ENCODE measurements at places on chromosomes 13 and 19.
A peak's percentile ranks its signal among the peaks of the same experiment; 100 is the strongest.

DNA sequence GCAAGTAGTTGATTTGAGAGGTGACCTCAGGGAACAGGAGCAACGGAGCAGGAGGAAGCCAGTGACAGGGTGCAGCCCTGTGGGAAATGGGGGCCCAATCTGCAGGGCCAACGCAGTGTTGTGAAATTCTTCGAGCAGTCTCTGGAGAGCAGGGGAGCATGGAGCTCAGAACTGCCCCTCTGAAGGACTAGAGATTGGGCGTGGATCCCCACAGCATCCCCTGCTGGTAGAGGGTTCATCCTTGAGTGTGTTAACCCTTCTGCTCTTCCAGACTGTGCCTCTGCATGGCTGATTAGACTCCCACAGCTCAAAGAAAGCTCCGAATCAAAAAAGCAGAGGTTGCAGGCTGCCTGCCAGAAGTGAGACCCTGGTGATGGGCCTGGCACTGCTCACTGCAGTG is 77.9 kb upstream of the UQCRFS1 start:
- DNase-seq: no peak

DNA sequence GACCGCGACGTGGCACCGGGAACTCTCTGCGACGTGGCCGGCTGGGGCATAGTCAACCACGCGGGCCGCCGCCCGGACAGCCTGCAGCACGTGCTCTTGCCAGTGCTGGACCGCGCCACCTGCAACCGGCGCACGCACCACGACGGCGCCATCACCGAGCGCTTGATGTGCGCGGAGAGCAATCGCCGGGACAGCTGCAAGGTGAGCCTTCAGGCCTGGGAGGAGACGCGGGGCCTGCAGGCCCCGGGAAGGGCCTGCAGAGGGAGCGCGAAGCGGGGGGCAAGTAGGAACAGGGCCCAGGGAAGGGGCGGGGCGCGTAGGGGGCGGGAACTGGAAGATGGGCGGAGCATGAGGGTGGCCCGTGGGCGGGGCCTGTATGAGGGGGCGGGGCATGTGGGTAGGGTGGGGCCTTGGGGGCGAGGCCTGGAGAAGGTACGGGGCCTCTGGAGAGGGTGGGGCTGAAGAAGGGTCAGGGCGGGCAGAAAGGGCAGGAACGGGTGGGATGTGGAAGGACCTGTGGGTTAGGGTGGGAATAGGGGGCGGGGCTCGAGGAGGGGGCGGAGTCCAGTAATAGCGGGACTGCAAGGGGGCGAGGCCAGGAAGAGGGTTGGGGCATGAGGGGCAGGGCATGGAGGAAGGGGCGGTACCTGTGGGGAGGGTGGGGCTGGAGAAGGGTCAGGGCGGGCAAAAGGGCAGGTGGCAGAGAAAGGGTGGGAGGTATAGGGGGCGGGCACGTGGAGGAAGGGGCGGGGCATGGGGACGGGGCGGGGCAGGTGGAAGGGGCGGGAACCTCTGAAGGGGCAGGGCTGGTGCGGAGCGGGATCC is 2.5 kb downstream of the CFD start:
- peak; percentile 55 for DNase-seq

DNA sequence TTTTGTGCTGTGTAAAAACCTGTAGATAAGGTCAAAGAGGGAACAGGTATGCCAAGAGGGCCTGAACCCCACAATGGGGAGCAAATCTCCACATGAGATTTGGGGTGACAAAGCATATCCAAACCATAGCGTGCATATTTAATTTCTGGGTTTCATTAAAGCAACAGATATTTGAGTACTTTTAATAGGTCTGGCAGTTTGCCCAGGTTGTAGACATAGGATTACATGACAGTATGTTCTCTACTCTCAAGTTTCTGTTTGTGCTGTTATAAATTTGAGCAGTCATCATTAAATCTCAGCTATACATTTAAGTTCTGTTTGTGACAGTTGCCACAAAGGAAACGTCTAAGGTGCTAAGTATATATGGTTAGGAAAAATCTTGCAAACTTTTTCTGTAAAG is 236.4 kb downstream of the ATP8A2 start:
- DNase-seq: no peak

DNA sequence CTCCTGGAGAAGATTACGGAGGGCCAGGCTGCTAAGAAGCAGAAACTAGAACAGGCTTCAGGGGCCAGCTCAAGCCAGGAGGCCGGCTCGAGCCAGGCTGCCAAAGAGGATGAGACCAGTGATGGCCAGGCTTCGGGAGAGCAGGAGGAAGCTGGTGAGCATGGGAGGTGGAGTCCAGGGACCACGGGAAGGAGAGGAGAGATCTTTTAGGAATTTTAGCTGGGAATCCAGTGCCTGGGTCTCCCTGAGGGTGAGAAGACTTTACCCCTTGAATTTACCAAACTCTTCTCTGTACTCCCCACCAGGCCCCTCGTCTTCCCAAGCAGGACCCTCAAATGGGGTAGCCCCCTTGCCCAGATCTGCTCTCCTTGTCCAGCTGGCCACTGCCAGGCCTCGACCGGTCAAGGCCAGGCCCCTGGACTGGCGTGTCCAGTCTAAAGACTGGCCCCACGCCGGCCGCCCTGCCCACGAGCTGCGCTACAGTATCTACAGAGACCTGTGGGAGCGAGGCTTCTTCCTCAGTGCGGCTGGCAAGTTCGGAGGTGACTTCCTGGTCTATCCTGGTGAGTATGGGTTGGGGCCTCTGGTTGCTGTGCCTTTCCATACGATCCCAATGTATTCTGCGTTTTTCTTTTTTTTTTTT is 824 bp downstream of the TSEN34 start:
- DNase-seq: no peak

DNA sequence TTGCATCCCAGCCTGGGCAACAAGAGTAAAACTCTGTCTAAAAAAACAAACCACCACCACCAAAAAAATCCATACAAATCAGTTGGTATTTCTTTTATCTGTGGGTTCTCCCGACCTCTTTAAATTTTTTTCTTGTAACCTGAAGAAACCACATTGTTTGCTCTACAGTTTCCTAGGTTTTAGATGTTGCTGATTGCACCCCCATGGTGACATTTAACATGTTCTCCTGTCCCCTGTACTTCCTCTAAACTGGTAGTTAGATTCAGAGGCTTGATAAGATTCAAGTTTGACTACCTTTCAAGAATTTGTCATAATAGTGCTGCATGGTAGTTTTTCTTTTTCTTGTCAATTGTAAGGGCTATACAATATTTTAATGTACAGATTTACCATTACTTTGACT is 24.0 kb downstream of the ALG5 start:
- DNase-seq: no peak

GRCh38 chr19:2858864-2859263 is 8.3 kb upstream of the ZNF556 start:
- no peak for DNase-seq

- peak; percentile 85 for DNase-seq
Observed at GRCh38 chr19:42401365-42402303, 11.5 kb upstream of the CNFN start.

- no peak for DNase-seq
Observed at GRCh38 chr13:37090912-37091311, 14.6 kb downstream of the CSNK1A1L start.

DNA sequence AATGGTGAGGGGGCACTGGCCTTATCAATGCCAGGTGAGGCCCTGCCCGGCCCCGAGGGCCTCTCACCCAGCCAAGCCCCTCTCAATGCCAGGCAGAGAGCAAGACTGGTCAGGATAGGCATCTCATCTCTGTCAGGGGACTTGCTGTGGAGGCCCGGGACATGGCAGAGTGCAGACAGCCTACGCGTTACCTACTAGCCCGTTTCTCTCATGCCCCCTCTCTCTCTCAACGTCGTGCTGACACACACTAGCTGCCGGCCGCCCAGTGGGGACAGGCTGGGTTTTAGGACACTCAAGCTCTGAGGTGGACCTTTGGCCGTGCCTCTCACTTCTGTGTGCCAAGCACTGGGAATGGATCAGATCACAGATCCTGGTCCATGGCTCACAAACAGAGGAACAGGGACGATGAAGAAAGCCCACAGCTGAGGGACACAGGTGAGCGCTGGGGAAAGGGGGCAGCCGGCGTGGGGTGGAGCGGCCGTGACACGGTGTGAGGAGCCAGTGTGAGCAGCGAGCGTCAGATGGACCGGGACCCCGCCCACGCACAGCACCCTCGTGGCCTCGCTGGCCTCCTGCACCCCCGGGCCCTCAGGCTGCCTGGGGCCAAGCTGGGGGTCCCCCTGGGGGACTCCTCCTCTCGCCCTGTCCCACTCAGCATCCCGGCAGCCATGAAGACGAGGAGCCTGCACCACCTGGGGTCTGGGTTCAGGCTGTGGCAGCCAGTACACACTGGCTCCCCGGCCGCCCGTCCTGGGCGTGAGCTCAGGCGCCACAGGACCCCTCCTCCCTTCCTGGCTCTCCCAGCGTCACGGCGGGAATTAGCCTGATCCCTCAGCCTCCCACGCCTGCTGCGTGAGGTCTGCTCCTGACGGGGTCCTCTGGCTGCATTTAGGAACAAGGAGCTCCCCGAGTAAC is 76.9 kb upstream of the C13orf46 start:
- no peak for DNase-seq

- no peak for DNase-seq
Observed at GRCh38 chr13:111915104-111915551, 151.8 kb upstream of the SOX1 start.

DNA sequence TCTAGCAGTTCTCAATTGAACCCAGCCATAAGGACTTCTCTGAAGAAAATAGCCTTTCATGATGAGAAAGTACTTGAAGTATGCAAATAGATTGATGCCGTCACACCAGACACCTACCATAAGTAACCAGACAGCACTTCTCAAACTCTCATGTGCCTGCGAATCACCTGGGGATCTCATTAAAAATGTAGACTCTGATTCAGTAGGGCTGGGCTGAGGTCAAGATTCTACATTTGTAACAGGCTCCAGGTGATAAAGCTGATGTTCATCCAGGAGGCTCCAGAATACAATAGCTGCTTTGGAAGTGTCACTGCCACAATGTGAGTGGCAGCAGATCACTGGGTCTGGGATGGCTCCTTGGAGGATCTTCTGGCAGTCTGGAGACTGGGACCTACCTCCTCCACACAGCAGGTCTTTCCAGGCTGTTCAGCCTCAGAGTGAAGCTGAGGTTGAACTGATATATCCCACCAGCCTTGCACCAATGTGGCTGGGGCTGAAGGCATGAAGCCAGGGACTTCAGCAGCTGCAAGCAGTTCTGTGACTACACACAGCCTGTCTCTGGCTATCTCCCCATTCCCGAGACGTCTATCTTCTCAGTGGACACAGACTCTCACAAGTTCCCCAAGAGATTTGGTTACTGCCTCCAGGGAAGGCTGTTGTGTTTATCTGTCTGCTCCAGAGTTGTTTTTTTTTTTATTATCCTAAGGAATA is 9.1 kb downstream of the MBNL2 start:
- no peak for DNase-seq

- no peak for DNase-seq
Observed at GRCh38 chr13:66803013-66803807, 426.9 kb downstream of the PCDH9 start.

DNA sequence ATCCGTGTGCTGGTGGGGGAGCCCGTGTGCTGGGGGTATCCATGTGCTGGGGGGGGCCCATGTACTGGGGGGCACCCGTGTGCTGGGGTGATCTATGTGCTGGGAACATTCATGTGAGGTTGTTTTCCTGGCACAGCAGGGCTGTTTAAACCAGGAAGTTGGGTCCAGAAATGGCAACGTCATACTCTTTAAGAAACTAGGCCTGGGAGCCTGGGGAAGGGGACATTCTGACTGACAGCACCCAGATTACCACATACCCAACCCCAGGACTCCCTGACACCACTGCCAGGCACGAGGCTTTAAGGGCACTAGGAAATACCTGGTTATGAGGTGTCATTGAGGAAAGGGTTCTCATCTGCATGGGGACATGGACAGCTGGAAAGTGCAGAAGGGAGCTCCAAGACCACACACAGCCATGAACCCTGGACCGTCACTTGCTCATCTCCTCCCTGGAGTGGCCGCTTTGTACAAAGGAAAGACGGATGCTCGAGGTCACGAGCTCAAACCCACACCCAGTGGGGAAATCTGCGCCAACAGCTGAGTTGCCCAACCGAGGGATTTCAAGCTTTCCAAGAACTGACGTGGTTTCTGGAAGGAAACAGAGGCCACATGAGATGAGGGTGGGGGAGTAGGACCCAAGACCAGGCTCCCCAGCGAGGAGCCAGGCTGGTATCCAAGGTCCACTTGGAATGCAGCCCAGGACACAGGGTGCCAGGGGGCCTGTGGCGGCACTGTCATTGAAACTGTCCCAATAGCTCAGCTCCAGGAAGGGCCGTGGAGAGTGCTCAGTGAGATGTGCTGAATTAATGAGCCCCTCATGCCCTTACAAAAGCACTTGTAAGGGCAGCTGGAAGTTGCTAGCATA is 40.9 kb downstream of the RAB20 start:
- peak; percentile 48 for DNase-seq

- no peak for DNase-seq
Observed at GRCh38 chr13:50306156-50306555, 290.9 kb downstream of the KCNRG start.

DNA sequence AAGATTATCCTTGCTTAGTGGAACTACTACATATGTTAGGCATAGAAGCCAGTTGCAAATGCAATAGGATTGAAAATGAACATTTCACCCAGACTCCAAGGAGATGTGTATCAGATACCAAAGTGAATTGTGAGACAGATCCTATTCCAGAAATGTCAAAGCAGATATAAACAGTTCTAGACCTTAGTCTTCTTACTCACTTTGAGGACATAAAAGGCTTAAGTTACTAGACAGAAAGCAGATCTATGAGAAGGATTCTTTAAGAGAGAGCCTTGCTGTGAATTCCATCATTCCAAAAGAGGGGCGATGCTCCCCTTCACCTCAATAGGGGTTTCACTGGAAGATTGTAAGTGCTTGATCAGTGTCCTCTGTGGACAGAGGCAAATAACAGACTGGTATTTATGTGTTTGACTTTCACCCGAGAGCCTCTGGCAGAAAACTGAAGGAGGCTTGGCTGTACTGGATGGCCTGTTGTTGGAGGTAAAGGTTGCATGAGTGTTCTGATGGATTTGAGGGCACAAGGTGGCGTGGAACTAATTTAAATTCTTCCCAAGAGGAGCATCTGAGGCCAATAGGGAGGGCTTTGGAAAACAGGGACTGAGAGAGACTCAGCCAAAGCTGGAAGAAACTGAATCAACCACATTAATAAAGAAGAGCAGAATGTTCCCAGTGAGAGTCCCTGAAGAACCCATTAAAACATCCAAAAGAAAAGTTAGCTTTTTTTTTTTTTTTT is 194.8 kb downstream of the DCLK1 start:
- no peak for DNase-seq

- no peak for DNase-seq
Observed at GRCh38 chr19:51417810-51418157, 342 bp upstream of the SIGLEC10 start.

Data from brain (organoid and tissue), 16 donors.